Spleen (tissue), 13 donors: ENCODE measurements at places on chromosomes 5 and 9. TPM values are rescaled to one million over a fixed set of nuclear protein-coding genes. Genes with fewer than 3 reads are reported as not detected.

Gene IL5
- not detected for polyA plus RNA-seq

Gene SH3PXD2B
- polyA plus RNA-seq: 2.0 TPM

Gene CER1
- not detected for polyA plus RNA-seq

Gene OBP2B
- 0.16 TPM for polyA plus RNA-seq

Gene CTXN3
- polyA plus RNA-seq: not detected

Gene VDAC1
- polyA plus RNA-seq: 84.0 TPM

Gene SYK
- polyA plus RNA-seq: 48.0 TPM

Gene NREP
- polyA plus RNA-seq: 21.0 TPM

Gene GRIA1
- polyA plus RNA-seq: 0.02 TPM

Gene TRIM7
- polyA plus RNA-seq: 1.0 TPM

Gene ARL10
- 4.0 TPM for polyA plus RNA-seq

Gene FSTL4
- not detected for polyA plus RNA-seq

Gene TMEM215
- polyA plus RNA-seq: not detected

Gene PITX1
- polyA plus RNA-seq: 0.09 TPM

Gene SH3GL2
- polyA plus RNA-seq: 0.02 TPM

Gene PTGS1
- 2.8 TPM for polyA plus RNA-seq

Gene SWI5
- 15.6 TPM for polyA plus RNA-seq

Gene LCN12
- 4.8 TPM for polyA plus RNA-seq

Gene PRRT1B
- polyA plus RNA-seq: not detected

Gene PCDHB14
- 0.93 TPM for polyA plus RNA-seq

Gene PCDH12
- 5.2 TPM for polyA plus RNA-seq

Gene BAG1
- 57.3 TPM for polyA plus RNA-seq

Gene CLIC3
- polyA plus RNA-seq: 2.9 TPM

Gene FLT4
- 19.4 TPM for polyA plus RNA-seq

Gene ARAP3
- polyA plus RNA-seq: 14.6 TPM

Gene BARHL1
- not detected for polyA plus RNA-seq

Gene DMRT1
- polyA plus RNA-seq: not detected

Gene DDX4
- not detected for polyA plus RNA-seq

Gene FAM81B
- polyA plus RNA-seq: not detected

Gene RAPGEF6
- 4.8 TPM for polyA plus RNA-seq

Gene PIP5KL1
- polyA plus RNA-seq: 0.42 TPM

Gene RNF208
- polyA plus RNA-seq: 2.9 TPM

Gene PCDHA13
- polyA plus RNA-seq: not detected
